ENCODE measurements at places on chromosomes 5 and 9.

- no peak for DNase-seq
Measured at GRCh38 chr5:176776141-176776865, 34.1 kb upstream of the UNC5A start.

- no peak for DNase-seq
Measured at GRCh38 chr9:4984171-4984620, 876 bp upstream of the JAK2 start.

GRCh38 chr5:93603078-93603792 is 20.2 kb downstream of the NR2F1 start:
- no peak for DNase-seq

DNA sequence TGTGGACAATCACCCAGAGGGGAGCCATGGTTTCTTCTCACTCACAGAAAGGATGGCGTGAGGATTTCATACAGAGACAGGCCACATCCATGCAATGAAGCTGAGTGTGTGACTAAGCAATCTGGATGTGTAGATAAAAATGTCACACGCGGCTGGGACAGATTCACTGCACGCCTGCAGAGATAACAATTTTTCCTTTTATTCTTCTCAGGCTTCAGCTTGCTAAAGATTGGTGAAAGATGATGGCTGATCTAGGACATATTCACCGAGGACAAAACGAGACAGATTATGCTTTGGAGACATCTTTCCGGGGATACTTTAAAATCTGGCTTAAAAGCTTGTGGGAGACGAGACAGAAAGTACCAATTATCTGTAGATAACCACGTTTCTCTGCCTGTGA is 313.9 kb upstream of the TRPC7 start:
- DNase-seq, result no peak

- DNase-seq, result no peak
Measured at GRCh38 chr9:112002131-112002846, 105.7 kb downstream of the UGCG start.

DNA sequence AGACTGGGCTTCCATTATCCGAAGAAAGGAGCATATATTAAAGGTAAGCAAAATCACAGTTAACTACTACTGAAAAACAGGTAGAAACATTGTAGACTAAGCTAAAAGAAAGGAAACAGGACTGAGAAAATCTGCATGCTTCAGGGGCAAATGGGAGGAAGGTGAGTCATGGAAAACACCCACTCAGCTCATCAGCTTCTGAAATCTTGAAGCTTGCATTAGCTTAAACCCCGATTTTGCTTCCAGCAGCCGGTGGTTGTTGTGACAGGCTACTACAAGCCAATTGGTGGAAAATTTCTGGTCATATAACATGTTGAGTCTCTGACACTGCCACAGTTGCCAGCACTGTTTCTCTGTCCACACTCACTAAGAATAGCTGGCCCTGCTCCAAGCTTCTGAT is 179.6 kb upstream of the PUM3 start:
- DNase-seq, result no peak

- DNase-seq, result peak; percentile 44
Measured at GRCh38 chr5:156755421-156756087, 94.5 kb upstream of the PPP1R2B start.

DNA sequence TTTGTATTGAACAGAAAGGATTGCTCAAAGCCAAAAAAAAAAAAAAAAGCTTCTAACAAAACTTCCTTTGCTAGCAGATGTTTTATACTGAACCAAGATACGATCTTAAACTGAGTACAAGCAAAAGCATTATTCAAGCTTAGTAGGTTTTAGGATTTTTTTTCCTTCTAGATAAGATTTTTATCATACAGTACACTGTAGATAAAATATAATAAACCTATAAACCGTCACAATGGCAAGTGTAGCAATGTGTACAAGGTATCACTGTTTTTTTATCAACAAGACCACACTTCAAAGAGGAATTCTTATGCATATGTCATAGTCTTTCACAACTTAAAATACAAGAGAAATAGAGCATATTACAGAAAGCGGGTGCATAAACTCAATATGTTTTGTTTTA is 56.5 kb upstream of the TRPM3 start:
- DNase-seq, result no peak

GRCh38 chr5:148839960-148840359 is 13.5 kb downstream of the ADRB2 start:
- no peak for DNase-seq

Data from fibroblast of skin of right biceps (primary cell).